Tibial nerve (tissue), 4 donors: ENCODE measurements at places on chromosomes 12 and 14.
A peak's percentile ranks its signal among the peaks of the same experiment; 100 is the strongest.

DNA sequence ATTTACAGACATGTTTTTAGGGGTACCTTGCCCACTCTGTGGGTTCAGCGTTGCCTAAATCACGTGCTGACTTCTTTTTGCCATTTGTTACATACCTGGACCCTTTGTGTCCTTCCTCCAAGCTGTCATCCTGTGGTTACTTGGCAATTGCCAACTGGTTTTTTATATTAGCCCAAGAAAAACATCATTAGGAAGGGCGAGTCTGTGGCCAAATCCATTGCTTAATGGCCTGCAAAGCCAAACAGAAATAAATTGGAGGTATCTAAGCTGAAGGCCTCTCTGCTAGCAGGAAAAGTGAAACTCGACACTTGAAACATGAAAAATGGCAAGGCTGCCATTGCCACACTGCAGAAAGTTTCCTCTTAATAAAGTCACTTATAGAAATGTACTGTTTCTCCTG is 190.4 kb downstream of the NUAK1 start:
- no peak overlapping the region for H3K4me3 ChIP-seq
- no peaks in the 10 kb centered on the region for H3K4me1 ChIP-seq
- H3K27me3 ChIP-seq, result no peaks in the 10 kb centered on the region
- no peaks in the 10 kb centered on the region for H3K36me3 ChIP-seq
- peak; percentile 38 for DNase-seq
- no peak overlapping the region for H3K27ac ChIP-seq

DNA sequence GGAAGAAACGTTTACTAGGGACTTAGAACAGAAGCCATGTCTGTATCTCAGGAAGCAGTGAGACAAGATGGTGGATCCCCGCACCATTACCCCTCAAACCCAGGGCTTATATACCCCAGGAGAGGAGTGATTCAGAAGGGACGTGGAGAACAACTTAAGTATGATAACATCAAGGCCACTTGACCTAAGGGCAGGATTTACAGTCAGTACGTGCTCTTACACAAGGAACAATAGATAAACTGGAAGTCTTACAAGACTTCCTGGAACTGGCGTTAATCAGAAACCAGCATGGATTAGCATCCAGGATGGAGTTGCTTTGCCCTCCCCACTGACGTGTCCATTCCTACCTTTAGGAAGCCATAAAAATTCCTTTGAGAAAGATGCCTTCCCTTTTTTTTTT is 8.6 kb upstream of the ETFBKMT start:
- no peak for DNase-seq
- no peak overlapping the region for H3K27ac ChIP-seq
- no peaks in the 10 kb centered on the region for H3K27me3 ChIP-seq
- H3K4me1 ChIP-seq, result peaks cover 8% of the 10 kb centered on the region
- H3K36me3 ChIP-seq, result no peaks in the 10 kb centered on the region

DNA sequence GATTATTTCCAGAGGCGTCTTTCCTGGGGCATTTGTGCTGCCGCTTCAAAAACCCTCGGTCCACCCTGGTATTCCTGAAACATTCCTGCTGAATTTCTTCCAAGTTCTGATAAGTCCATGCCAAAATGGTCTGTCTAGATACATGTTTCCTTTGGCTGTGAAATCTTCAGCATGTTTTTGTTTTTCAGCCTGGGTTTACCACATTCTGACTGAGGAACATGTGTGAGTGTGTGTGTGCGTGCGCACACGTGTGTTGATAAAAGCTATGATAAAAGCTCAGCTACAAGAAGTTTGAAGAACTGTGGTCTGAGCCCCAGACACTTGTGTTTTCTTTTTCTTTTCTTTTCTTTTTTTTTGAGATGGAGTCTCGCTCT is 22.4 kb downstream of the ANKRD9 start:
- no peaks in the 10 kb centered on the region for H3K4me1 ChIP-seq
- H3K27me3 ChIP-seq, result no peaks in the 10 kb centered on the region
- H3K4me3 ChIP-seq, result no peak overlapping the region
- peaks cover 16% of the 10 kb centered on the region for H3K36me3 ChIP-seq

DNA sequence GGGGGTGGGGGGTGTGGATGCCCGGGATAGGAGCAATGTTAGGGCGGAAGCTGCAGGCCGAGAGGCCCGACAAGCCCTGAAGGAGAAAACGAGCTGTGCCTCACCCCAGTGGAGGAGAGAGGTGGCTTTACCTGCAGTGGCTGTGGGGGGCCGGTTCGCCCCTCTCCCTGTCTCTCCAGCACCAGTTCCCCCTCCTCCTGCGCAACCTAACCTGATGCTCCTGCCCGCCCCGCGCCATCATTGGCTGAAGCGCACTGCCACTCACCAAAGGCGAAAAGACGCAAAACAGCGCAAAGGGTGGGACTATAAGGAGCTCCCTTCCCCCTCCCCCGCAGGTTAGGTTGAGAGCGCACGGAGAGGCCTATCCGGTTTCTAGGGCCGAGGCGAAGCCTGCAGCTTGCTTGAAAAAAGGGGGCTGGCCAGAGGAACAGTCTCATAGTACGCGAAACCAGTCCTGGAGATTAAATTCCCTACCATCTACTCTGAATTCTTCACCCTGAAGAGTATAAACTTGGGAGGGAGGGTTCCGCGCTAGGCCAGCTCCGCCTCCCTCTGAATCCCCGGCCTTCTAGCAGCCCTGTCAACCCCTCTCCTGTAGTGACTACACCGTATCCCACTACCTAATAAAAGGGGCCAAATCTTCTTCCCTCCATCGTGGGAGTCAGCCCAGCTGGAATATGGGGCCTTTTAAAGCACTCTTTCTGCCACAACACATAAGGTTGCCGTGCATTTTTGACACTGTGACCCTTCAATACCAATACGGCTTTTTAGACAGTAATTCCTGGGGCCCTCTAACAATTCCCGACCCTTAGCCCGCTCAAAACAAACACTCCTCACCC is 18.6 kb downstream of the CHD8 start:
- no peaks in the 10 kb centered on the region for H3K36me3 ChIP-seq
- peak overlapping the region; percentile 94 for H3K27ac ChIP-seq
- no peaks in the 10 kb centered on the region for H3K4me1 ChIP-seq
- H3K27me3 ChIP-seq, result no peaks in the 10 kb centered on the region
- peak overlapping the region; percentile 78 for H3K4me3 ChIP-seq

GRCh38 chr14:93884950-93885349 is 42.2 kb upstream of the FAM181A start:
- no peak for DNase-seq
- peaks cover 5% of the 10 kb centered on the region for H3K4me1 ChIP-seq
- H3K4me3 ChIP-seq, result no peak overlapping the region
- H3K27me3 ChIP-seq, result no peaks in the 10 kb centered on the region
- H3K27ac ChIP-seq, result no peak overlapping the region

DNA sequence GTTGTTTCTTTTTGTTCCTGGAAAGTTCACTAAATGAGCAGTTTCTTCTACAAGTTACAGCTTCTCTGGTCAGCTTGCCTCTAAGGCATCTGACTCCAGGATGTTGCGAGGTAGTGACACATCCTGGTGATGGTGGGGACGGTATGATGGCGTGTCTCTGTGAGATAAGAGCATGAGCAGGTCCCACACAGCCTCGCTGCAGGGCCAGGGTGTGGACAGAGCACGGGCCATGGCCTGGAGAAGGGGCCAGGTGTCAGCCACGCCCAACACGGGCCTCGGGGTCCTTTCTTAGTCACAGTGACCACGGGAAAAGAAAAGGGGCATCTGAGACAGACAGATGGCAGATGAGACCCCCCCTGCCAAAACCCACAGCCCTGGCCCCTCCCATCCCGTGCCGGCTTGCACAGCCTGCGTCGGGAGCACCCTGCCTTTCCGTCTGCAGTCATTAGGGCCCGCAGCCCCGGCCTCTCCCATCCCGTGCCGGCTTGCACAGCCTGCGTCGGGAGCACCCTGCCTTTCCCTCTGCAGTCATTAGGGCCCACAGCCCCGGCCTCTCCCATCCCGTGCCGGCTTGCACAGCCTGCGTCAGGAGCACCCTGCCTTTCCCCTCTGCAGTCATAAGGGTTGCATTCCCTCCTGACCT is 79.3 kb upstream of the DYNC1H1 start:
- no peaks in the 10 kb centered on the region for H3K27me3 ChIP-seq
- H3K27ac ChIP-seq, result no peak overlapping the region
- DNase-seq, result no peak
- no peaks in the 10 kb centered on the region for H3K4me1 ChIP-seq

DNA sequence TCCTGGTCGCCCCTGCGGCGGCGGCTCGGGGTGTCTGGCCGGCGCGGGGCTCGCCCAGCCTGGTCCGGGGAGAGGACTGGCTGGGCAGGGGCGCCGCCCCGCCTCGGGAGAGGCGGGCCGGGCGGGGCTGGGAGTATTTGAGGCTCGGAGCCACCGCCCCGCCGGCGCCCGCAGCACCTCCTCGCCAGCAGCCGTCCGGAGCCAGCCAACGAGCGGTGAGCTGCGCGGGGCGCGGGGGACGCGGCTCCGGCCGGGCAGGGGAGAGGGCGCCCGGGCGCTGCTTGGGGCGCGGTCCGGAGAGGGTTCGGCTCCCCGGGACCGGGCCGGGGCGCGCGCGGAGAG is at the start of gene LGALS3:
Gene LGALS3, plus strand, starts transcription at position 167 of the 342 bp plus-strand sequence. CDS start 8,122 bp downstream, outside the sequence.
- H3K27ac ChIP-seq, result peak within 1 kb of the TSS; percentile 97

- DNase-seq, result no peak
- no peaks in the 10 kb centered on the region for H3K4me1 ChIP-seq
These were observed 1.6 kb downstream of the G2E3 start for GRCh38 chr14:30560581-30560980.

- H3K27ac ChIP-seq, result no peak overlapping the region
- no peaks in the 10 kb centered on the region for H3K27me3 ChIP-seq
- no peak overlapping the region for H3K4me3 ChIP-seq
- no peak for DNase-seq
- H3K36me3 ChIP-seq, result no peaks in the 10 kb centered on the region
These were observed 168.2 kb downstream of the KIF26A start for GRCh38 chr14:104306450-104307040.

- no peak for DNase-seq
- H3K4me1 ChIP-seq, result no peaks in the 10 kb centered on the region
- no peak overlapping the region for H3K27ac ChIP-seq
- peaks cover 32% of the 10 kb centered on the region for H3K36me3 ChIP-seq
- H3K27me3 ChIP-seq, result no peaks in the 10 kb centered on the region
These were observed 466.9 kb upstream of the RGS6 start for GRCh38 chr14:71465316-71465715.

GRCh38 chr14:95515080-95515489 is 1.4 kb downstream of the SYNE3 start:
- DNase-seq, result no peak
- H3K4me1 ChIP-seq, result no peaks in the 10 kb centered on the region
- H3K27ac ChIP-seq, result peak overlapping the region; percentile 96
- H3K4me3 ChIP-seq, result peak overlapping the region; percentile 83
- H3K36me3 ChIP-seq, result no peaks in the 10 kb centered on the region

DNA sequence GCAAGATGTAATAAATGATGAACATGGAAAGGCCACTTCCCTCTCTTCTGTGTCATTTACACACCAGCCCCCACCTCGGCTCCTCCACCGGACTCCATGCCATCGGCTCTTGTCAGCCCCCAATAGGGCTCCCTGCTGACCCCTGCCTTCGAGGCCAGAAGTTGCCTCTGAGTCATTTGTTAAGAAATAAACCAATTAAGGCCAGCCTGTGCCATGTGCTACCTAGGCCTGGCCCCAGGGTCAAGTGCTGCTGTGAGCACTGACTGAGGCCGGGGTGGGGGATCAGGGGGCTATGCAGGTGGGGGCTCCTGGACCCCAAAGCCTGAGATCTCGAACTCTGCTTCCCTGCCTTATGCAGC is 53.2 kb downstream of the TESC start:
- no peaks in the 10 kb centered on the region for H3K4me1 ChIP-seq
- DNase-seq, result no peak
- no peaks in the 10 kb centered on the region for H3K27me3 ChIP-seq
- no peak overlapping the region for H3K4me3 ChIP-seq

DNA sequence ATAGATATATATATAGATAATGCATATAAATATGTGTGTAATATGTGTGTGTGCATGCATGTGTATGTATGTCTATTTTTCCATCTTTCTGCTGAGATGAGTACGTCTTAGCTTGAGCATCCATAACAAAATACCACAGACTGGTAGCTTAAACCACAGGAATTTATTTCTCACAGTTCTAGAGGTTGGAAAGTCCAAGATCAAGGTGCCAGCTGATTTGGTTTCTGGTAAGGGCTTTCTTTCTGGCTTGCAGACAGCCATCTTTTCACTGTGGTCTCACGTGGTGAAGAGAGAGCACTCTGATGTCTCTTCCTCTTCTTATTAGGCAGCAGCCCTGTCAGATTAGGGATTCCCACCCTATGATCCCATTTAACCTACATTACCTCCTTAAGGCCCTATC is 47.3 kb downstream of the ACSM4 start:
- no peak overlapping the region for H3K27ac ChIP-seq
- no peaks in the 10 kb centered on the region for H3K4me1 ChIP-seq
- no peaks in the 10 kb centered on the region for H3K36me3 ChIP-seq
- no peak for DNase-seq
- H3K4me3 ChIP-seq, result no peak overlapping the region

GRCh38 chr14:68986926-68987652 is 8.0 kb upstream of the ACTN1 start:
- H3K27me3 ChIP-seq, result no peaks in the 10 kb centered on the region
- no peaks in the 10 kb centered on the region for H3K4me1 ChIP-seq
- no peak for DNase-seq
- H3K36me3 ChIP-seq, result no peaks in the 10 kb centered on the region
- H3K27ac ChIP-seq, result no peak overlapping the region
- no peak overlapping the region for H3K4me3 ChIP-seq

GRCh38 chr12:55685671-55686070 is 22.0 kb downstream of the ITGA7 start:
- DNase-seq, result no peak
- peaks cover 15% of the 10 kb centered on the region for H3K4me1 ChIP-seq
- no peak overlapping the region for H3K27ac ChIP-seq
- H3K27me3 ChIP-seq, result no peaks in the 10 kb centered on the region
- no peak overlapping the region for H3K4me3 ChIP-seq
- H3K36me3 ChIP-seq, result no peaks in the 10 kb centered on the region

GRCh38 chr14:76282581-76282980 is 93.4 kb upstream of the ESRRB start:
- no peaks in the 10 kb centered on the region for H3K27me3 ChIP-seq
- no peak overlapping the region for H3K27ac ChIP-seq
- no peaks in the 10 kb centered on the region for H3K4me1 ChIP-seq
- H3K4me3 ChIP-seq, result no peak overlapping the region
- no peaks in the 10 kb centered on the region for H3K36me3 ChIP-seq
- DNase-seq, result no peak

- H3K27ac ChIP-seq, result no peak overlapping the region
- H3K36me3 ChIP-seq, result no peaks in the 10 kb centered on the region
- peaks cover 8% of the 10 kb centered on the region for H3K4me1 ChIP-seq
- H3K4me3 ChIP-seq, result no peak overlapping the region
- no peaks in the 10 kb centered on the region for H3K27me3 ChIP-seq
These were observed 119.0 kb upstream of the SLC38A2 start for GRCh38 chr12:46491548-46491947.

GRCh38 chr12:25434515-25434914 is 118.6 kb downstream of the LMNTD1 start:
- no peaks in the 10 kb centered on the region for H3K36me3 ChIP-seq
- no peak for DNase-seq
- no peak overlapping the region for H3K4me3 ChIP-seq
- no peak overlapping the region for H3K27ac ChIP-seq
- H3K27me3 ChIP-seq, result no peaks in the 10 kb centered on the region
- H3K4me1 ChIP-seq, result no peaks in the 10 kb centered on the region

DNA sequence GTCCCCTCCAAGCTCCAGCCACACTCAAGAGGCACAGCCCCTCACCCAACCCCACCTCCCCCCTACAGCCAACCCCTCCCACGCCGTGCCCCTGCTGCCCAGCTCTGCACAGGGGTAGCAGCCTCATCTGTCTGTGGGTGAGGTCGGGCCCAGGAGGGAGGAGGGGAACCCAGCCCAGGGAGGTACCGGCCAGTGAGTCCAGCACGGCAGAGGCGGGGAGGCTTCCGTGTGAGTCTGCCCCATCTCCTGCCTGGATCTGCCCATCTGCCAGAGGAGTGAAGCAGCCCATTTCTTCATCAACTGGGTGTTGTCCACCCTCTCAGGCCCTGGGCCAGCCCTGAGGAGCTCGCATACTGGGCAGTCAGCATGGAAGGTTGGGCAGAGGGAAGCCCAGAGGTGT is 54.2 kb downstream of the CCNK start:
- H3K4me3 ChIP-seq, result no peak overlapping the region
- H3K36me3 ChIP-seq, result no peaks in the 10 kb centered on the region
- no peaks in the 10 kb centered on the region for H3K27me3 ChIP-seq
